ENCODE measurements at places on chromosomes 7 and 10.

DNA sequence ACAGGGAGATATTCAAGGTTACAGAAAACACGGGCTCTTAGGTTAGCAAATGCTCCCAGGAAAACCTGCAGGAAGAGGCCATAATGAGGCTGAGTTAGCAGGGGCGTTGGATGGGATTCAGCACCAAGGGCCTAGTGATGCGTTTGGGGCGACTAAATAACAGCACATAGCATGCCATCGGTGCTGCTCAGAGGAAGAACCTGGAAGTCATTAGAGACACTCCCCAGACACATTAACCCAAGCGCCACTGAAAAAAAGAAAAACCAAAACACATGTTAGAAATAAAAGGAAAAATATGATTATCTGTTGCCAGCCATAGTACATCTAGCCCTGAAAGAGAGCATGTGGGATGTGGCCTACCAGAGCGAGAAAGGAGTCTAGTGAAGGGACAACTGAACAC, 28.8 kb upstream of the OPALIN start:
- DNase-seq = no peak

DNA sequence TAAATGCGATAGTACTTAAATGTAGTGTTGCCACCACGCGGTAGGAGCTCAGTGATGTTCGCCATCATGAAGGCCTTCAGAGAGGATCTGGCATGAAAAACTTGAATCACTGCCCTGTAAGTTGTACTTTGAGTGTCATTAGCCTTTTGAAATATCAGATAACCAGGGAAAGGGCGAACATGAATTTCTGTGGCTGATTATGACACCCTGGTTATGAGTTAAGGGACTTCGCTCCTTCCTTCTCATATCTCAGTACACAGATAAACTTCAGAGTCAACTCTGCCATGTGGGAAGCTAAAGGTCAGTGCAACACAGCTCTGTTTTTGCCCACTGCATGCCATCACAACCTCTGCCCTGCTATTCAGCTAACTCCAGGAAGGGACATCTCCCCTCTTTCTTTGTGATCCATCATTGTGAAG, 8.9 kb upstream of the ACSL5 start:
- DNase-seq = no peak

DNA sequence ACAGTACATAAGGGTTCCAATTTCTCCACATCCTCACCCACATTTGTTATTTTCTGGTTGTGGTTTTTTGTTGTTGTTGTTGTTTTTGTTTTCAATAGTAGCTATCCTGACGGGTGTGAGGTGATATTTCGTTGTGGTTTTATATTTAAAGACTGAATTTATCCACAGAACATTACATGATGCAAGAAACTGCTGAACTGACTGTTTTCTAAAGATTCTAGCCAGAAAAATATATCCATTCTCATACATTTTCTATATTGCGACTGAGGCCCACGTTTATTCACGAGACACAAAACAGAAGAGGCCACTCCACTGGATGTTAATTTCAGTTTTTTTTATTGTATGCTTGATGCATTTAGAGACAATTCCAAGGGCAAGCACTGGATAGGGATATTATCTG, 69.8 kb downstream of the SCRN1 start:
- DNase-seq = no peak

GRCh38 chr10:89921403-89921802, 220.0 kb downstream of the KIF20B start:
- no peak for DNase-seq

- no peak for DNase-seq
Observed at GRCh38 chr7:2826771-2827170, 17.3 kb downstream of the GNA12 start.

- DNase-seq = no peak
Observed at GRCh38 chr10:131703541-131703940, 197.3 kb upstream of the PPP2R2D start.

GRCh38 chr7:25959168-25959734, 192.7 kb upstream of the NFE2L3 start:
- no peak for DNase-seq
